Brain microvascular endothelial cell (primary cell): ENCODE measurements at places on chromosomes 12 and 14.

DNA sequence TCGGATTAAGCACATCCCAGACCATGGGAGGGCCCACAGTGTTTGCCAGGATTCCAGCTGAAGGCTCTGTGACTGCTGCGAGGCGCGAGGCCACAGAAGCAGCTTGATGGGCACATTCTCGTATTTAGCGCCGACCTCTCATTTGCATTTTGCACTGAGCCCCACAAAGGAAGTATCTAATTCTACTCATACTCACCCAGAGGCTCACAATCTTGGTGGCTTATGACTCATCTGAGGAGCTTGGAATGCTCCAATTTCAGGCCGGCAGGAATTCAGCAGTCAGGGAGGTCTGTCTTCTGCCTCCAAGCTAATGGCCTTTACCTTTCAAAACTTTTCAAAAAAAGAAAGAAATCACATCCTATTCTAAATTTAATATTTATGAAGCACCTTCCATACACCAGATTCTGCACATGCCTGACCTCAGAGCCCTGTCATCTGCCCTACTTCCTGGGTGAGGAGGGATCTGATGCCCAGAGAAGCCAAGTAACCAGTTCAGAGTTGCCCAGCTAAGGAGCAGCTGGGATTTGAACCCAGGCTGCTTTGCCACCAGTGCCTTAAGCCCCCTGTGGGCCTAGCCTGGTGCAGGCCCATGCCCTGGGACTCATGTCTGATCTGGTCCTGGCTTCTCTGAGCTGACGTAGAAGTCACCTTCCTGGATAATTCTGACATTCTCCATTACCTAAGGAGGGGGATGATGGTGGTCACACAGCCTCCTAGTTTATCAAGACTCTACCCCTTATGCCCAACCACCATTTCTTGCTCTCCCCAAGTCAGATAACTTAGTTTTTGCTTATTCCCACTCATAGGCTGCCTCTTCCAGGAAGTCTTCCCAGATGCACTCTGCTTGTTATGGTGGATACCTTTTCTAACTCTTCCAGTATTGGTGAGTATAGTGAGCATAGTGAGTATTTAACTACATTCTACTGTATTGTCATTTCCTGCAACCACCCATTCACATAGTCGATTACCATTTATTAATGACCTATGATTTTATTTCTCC, 198.9 kb downstream of the RBM19 start:
- DNase-seq: peak; percentile 79

- DNase-seq: no peak
These were observed 247.0 kb downstream of the PHLDA1 start for GRCh38 chr12:75784591-75784990.

GRCh38 chr12:121033625-121034349, 5.3 kb downstream of the OASL start:
- DNase-seq: no peak

DNA sequence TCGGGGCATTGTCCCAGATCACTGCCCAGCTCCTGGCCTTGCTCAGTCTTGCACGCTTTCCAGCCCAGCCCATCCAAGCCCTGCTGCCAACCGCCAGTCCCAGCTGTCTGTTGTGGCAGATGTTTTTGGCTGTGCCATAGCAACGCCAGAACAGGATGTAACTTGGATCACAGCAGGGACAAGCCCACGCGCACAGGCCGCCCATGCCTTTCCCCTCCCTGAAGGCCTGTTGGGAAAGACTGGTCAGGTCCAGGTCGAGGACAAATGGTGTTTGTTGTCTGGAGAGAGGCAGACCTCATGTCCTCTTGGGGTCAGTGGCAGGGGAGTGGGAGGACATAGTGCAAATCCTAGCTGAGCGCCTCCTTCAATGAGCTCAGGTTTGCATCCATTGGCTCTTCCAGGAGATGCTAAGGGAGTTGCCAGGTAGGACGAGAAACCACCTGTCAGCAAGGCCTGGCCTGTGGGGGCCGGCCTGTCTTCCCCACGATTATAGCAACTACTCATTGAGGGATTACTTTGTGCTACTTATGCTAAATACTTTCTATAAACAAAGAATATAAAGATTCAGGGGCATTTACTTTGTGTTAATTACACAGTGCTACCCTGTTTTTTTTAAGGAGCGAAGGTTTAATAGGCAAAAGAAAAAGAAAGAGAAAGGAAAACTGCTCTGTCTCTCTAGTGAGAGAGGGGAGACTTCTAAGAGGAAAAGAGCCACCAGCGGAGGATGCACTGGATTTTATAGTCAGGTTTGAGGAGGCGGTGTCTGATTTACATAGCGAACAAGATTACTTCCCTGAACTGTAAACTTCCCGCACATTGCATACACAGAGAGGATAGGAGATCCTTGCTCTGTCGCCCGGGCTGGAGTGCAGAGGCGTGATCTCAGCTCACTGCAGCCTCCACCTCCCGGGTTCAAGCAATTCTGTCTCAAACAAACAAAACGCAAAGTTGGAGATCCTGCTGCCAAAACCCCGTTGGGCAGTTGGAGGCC, 42.8 kb upstream of the CORO1C start:
- peak; percentile 75 for DNase-seq

GRCh38 chr14:99522457-99522891, 41.3 kb downstream of the CCNK start:
- peak; percentile 47 for DNase-seq

GRCh38 chr14:62125793-62126192, 363.6 kb downstream of the SNAPC1 start:
- no peak for DNase-seq

DNA sequence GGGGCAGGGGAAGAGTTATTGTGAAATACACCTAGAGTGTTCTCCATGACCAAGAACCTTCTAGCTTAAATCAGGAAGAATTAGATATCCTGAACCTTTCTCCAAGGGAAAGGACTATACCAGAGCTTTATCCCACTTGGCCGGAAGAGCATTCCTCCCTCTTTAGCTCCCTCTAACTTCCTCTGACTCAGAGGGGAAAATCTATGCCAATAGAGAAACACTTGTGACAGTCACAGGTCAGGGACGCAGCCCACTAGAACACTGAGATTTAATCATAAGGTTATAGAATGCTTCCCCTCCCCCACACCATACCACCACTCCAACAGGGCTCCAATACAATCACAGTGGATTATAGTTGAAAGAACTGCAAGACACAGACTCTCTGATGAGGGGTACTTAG, 55.4 kb upstream of the RFX4 start:
- DNase-seq: peak; percentile 11

DNA sequence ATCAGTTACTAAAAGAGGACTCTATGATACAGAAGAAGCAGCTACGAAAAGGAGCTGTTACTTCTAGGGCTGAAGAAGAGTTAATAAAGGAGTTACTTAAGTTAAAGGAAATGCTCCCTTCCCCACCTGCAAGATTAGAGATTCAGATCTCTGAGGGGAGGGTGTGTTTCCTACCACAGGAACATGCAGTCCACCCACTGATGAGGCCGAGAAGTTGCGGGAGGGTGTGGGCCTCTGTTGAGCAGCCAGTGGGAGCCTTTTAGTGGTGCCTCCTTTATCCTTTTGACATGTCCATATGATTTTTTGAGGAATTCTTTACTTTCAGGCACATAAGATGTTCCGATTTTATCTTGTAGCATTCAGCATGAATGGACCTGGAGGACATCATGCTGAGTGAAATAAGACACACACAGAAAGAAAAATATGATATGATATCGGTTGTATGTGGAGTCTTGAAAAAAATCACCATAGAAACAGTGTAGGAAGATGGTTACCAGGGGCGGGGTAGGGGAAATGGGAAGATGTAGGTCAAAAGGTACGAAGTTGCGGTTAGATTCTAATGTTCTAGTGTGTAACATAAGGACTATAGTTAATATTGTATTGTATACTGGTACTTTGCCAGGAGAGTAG, 4.4 kb upstream of the M6PR start:
- DNase-seq: no peak

- DNase-seq: no peak
These were observed 31.6 kb upstream of the SERPINA6 start for GRCh38 chr14:94354638-94355185.

GRCh38 chr14:30077946-30078345, 150.3 kb upstream of the PRKD1 start:
- DNase-seq: no peak

GRCh38 chr12:125402874-125403789, 337.9 kb downstream of the AACS start:
- peak; percentile 16 for DNase-seq

- no peak for DNase-seq
These were observed 26.3 kb upstream of the MLXIP start for GRCh38 chr12:122052285-122052684.

GRCh38 chr12:8866429-8866828, 44.0 kb downstream of the A2ML1 start:
- DNase-seq: no peak

- DNase-seq: no peak
These were observed 11.0 kb upstream of the PLEKHG3 start for GRCh38 chr14:64692986-64693809.

DNA sequence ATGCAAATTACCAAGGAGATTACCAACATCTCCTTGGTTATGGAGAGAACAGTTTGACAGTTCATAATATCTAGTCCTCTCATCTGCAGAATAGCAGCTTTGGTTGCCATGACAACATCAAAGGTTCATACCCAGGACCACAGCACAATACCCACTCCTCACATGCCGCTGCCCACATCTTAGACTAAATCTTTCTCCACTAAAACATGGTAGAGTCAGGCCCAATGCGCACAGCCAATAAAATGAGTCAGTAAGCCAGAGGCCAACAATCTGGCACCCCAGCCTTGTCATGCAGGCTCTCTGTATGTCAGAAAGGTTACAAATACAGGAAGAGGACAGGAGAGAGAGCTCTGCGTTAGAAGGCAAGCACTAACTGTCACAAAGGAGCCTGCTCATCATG, 70.6 kb downstream of the KCNK10 start:
- DNase-seq: no peak

DNA sequence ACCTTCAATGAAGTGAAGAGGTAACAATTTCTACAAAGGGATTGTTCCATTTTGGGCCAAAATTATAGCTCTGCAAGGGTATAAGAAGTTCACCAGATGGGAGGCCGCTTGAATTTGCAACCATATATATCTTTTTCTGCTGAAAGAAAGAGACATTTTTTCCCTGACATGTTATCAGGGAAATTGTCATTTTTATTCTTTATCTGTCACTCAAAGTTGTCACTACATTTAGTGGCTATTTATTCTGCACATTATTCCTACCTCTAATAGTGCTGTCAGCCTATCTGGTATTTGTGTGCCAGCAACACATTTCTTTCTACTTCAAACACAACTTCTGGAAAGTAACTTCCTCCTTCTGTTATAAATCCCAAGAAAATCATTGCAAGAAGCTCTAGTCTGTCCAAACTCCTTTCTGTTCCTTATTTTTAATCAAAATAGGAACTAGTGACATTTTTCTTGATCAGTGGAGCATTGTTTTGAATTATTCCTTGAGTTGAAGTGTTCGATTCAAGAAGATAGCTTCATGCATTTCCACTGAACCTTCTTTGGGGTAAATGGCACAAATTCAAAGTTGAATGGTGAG, 137.9 kb upstream of the ATP2B1 start:
- no peak for DNase-seq

- DNase-seq: no peak
These were observed 142.5 kb upstream of the LMNTD1 start for GRCh38 chr12:25695574-25695973.

GRCh38 chr12:60539592-60539991, 943.8 kb downstream of the SLC16A7 start:
- no peak for DNase-seq

GRCh38 chr14:38790916-38791315, 312.1 kb downstream of the SEC23A start:
- no peak for DNase-seq

GRCh38 chr14:76782115-76782884, 21.0 kb downstream of the VASH1 start:
- DNase-seq: no peak

DNA sequence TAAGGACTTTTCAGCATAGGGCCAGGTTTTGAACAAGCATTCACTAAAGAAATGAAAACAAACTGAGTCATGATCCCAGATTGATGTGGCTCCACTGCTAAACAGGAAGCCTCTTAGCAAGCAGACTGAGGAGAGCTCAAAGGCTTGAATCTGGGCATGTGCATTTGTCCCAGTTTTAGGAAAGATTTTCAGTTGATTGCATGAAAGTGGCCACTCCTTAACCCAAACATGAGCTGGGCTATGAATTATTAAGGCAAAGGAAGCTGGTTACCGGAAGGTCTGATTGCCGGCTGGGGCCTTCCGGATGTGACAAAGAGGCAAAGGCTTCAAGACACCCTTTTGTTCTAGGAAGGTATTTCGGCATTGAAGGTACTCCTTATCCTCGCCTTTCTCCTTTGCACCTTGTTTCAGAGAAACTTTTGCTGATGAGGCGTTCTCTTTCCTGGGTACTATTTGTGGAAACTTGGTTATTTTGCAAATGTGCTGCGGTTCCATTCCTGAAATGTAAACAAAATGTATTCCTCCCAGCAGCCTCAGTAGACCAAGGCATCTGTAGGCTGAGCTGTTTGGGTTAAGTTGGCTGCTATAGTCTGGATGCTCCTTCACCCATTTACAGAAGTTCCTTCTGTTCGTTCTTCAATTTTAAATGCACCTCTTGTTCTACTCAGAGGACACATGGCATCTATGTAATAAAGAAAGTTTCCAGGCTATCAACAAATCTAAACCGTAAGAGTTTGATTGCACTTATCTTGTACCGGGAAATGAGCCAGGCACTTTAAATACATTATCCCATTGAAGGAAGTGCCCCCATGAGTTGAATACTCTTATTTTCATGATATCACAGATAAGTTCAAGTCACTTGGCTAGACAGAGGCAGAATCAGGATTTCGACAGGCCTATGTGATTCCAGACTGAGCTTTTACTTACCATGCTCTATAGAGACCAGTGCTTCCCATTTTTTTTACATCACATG, 115.6 kb upstream of the METAP2 start:
- DNase-seq: no peak

DNA sequence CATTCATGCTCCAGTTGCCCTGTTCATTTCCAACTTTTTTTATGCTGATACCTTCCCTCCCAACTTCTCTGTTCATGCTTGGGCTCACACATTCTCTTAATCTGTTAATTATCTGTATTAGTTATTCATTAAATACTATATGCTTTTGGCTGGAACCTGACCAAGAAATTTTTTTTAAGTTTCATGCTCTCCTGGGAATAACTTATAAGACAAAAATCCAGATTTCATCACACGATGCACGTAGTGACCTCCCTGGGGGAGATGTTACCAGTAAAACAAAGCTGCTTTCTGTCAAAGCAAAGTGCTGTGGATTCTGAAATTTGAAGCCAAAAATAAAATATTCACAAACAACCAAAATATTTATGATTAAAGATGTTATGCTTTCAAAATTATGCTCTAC, 215.0 kb upstream of the USP15 start:
- no peak for DNase-seq

- DNase-seq: no peak
These were observed 198.8 kb downstream of the NTF3 start for GRCh38 chr12:5630726-5631125.

- DNase-seq: no peak
These were observed 28.3 kb downstream of the C12orf75 start for GRCh38 chr12:105358789-105359188.

GRCh38 chr12:89883630-89884389, 175.2 kb upstream of the ATP2B1 start:
- no peak for DNase-seq
